ENCODE measurements at places on chromosomes 3 and 15.

DNA sequence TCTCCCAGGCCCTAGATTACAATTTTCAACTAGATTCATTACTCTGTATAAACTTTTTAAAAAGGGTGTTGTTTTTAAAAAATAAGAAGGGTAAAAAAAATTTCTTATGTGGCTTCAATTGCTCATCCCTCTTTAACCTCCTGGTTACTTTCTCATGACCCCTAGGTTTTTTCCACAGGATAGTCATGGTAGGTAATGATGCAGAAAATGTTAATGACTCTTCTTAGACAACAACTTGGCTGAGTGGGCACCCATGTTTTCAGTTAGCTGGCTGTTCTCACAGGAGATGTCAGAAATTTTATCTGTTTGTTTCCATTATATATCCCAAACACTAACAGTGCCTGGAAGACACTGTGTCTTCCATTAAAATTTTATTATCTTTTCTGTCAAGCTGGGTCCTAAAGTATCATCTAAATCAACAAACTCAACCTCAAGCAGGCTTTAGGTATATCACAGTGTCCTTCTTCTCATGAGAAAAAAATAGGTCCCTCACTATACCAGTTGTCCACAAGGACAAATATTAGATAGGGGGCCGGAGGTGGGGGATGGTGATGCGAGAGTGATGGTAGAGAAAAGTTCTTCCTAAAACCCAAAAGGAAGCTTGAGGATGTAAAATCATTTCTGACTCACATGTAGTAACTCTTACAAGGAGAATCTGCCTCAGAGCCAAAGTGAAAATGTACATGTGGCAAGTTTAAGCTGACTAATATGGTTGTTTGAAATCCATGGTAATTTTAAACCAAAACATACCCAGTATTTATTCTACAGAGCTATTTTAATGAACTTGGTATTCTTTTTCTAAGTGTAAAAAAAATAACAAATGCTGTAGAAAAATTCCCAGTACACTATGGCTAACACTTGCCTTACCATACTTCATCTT, 43.3 kb downstream of the PLOD2 start:
- peak; percentile 95 for DNase-seq

- peak; percentile 9 for DNase-seq
Measured at GRCh38 chr3:17874636-17875035, 132.2 kb upstream of the TBC1D5 start.

GRCh38 chr3:174431717-174432116, 427.4 kb upstream of the NAALADL2 start:
- peak; percentile 77 for DNase-seq

DNA sequence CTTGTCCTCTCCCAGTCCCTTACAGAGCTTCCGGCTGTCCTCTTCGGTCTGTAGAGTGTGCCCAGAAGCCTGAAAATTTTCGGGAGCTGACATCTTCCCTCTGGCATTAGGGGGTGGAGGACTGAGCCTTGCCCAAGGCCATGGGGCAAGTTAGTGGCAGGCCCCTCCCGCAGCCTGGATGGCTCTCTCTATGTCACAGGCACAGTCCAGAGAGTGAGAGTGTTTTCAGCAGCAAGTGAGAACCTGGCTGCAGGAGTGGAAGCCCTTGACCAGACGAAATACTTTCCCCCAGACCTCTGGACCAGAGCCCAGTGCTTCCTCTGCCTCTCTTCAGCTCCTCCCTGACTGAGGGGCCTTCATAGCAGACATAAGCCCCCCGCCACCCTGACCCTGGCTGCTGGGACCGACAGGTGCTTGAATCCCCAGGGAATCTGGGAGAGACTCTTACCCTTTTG, 50.5 kb upstream of the SEC22A start:
- DNase-seq, result no peak
